Karpas-422 (cell line): ENCODE measurements at places on chromosomes 16 and 17. TPM values are rescaled to one million over a fixed set of nuclear protein-coding genes. Genes with fewer than 3 reads are reported as not detected.

DNA sequence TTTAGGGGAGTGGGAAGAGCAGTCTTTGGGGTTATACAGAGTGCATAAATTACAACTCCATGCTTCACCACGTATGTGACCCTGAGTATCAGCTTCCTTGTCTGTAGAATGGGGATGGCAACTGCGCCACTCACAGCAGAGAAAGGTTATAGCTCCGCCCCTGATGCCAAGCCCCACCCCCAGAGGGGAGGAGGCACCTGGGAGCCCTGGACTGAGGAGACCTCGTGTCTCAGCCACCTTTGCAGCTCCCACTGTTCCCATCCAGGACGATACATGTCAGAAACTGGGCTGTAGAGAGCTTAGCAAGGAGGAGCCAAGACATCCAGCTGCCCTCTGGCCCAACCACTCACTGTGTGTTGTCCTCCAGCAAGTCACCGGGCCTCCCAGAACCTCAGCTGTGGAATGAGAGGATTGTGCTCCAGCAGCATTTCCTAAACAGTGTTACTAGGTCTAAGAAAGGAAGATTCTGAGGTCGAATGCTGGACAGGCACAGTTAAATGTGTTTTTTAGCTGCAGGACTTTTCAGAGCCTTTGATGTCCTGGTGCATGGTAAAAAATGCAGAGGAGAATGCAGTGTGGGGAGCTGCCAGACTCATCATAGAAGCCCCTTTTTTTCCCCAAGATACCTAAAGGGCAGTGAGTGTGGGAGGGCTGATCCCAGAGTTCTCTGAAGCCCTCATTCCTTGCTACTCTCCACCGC, 49.4 kb downstream of the BEAN1 start:
- no peak overlapping the region for H3K27ac ChIP-seq
- no peaks in the 10 kb centered on the region for H3K36me3 ChIP-seq
- DNase-seq = peak; percentile 86
- no peak overlapping the region for H3K4me3 ChIP-seq

- DNase-seq = no peak
- H3K27me3 ChIP-seq = no peaks in the 10 kb centered on the region
- peaks cover 28% of the 10 kb centered on the region for H3K4me1 ChIP-seq
- H3K27ac ChIP-seq = no peak overlapping the region
- H3K36me3 ChIP-seq = no peaks in the 10 kb centered on the region
- H3K4me3 ChIP-seq = no peak overlapping the region
Observed at GRCh38 chr17:65103431-65103830, 33.7 kb upstream of the RGS9 start.

DNA sequence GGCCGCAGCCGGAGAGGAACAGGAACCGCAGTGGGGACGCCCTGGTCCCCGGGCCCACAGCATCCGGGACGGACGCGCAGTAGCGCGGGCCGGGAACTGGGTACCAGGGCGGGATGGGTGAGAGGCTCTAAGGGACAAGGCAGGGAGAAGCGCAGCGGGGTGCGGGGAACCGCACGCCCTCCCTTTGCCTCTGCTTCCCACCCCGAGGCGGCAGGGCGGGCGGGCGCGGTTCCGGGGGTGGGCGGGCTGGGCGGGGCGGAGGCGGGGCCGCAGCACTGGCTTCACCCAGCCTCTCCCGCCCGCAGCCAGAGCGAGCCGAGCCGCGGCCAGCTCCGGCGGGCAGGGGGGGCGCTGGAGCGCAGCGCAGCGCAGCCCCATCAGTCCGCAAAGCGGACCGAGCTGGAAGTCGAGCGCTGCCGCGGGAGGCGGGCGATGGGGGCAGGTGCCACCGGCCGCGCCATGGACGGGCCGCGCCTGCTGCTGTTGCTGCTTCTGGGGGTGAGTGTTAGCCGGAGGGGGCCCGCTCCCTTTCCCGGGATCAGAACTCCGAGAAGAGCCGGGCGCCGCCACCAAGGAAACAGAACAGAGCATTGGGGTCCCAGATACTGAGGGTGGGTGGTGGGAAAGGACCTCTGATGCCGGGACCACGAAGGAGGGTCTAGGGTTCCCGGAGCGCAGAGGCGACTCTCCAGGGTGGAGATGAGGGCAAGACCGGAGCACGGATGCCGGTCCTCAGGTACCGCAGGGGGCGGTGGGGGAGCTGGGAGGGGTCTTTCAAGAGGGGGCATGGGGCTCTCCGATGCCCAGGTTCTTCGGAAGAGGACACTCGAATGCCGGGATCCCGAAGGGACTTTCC, at the start of gene NGFR:
NGFR (plus strand) TSS at position 308 of the 856 bp plus-strand sequence; CDS start at position 433, 125 bp downstream.
- H3K4me3 ChIP-seq = peak within 1 kb of the TSS; percentile 68
- H3K27me3 ChIP-seq = no peaks in the 10 kb centered on the region
- DNase-seq = peak; percentile 79
- H3K4me1 ChIP-seq = peaks cover 19% of the 10 kb centered on the region
- H3K36me3 ChIP-seq = no peaks in the 10 kb centered on the region

GRCh38 chr17:70099884-70100283, 24.9 kb downstream of the KCNJ16 start:
- H3K36me3 ChIP-seq = no peaks in the 10 kb centered on the region
- no peak overlapping the region for H3K27ac ChIP-seq
- peaks cover 30% of the 10 kb centered on the region for H3K4me1 ChIP-seq
- DNase-seq = peak; percentile 66
- no peak overlapping the region for H3K4me3 ChIP-seq
- H3K27me3 ChIP-seq = no peaks in the 10 kb centered on the region

DNA sequence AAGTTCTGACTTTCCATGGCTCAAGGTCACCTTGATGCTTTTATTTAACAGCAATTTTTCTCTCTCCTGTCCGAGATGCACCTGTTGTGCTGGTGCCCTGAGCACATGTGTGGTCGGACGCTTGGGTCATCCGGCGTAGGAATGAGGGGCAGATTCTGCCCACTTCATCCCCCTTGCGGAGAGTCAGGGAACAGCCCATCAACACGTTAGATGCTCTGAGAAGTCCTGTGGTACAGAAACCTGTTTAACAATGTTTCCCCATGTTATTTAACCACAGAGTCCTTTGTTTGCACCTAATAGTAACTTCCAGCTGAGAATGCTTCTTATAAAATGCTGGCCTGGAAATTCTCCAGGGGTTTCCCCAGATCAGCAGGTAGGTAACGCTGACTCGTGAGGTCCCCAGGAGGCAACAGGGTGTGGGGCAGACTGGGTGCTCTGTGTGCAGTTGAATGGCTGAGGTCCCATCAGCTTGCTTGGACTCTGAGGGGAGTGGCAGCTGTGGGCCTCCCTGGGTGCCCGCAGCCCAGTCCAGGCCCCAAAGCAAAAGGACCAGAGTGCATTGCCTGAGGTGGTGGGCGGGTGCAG, 17.8 kb downstream of the DOC2B start:
- no peak overlapping the region for H3K4me3 ChIP-seq
- no peaks in the 10 kb centered on the region for H3K36me3 ChIP-seq
- no peaks in the 10 kb centered on the region for H3K4me1 ChIP-seq
- H3K27ac ChIP-seq = no peak overlapping the region

DNA sequence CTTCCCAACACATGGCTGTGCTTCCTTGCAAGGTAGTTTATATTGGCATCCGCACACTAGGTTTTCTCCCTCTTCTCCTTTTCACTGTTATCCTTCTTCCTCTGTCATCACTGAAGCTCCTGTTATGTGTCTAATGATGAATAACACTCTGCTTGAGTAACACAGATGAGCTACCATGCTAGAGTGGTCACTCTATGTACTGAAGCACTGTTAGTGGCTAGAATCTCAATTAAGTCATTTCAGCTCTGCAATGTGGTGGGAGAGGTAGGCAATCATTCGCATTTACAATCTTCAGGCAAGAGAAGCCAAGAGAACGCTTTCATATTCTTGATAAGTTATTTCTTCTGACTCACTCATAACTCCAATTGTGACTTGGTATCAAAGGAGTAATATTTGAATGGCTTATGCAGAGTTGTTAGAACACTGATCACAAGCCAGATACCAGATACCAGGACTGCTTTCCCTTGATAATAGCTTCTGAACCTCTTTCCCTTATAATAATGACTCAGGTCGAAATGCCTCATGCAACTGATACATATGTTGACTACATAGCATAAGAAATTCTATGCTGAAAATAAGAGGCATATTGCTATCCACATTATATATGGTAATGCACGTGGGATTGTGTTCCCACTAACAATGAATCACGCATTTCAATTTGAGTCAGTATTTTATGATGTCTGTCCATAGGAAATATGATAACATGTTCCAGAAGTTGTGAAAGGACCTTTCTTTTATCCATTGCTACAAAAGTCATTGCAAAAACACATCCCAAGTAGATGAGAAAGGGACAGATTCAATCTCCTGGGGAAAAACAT, 158.0 kb upstream of the HS3ST3A1 start:
- no peaks in the 10 kb centered on the region for H3K4me1 ChIP-seq
- H3K27me3 ChIP-seq = no peaks in the 10 kb centered on the region
- no peak for DNase-seq
- no peak overlapping the region for H3K27ac ChIP-seq
- no peaks in the 10 kb centered on the region for H3K36me3 ChIP-seq
- no peak overlapping the region for H3K4me3 ChIP-seq

C1QTNF8 gene
- total RNA-seq = not detected in 2 replicates

SPATA32 gene
- not detected in 2 replicates for total RNA-seq
